ENCODE measurements at places on chromosomes 2 and 18.
A peak's percentile ranks its signal among the peaks of the same experiment; 100 is the strongest.

DNA sequence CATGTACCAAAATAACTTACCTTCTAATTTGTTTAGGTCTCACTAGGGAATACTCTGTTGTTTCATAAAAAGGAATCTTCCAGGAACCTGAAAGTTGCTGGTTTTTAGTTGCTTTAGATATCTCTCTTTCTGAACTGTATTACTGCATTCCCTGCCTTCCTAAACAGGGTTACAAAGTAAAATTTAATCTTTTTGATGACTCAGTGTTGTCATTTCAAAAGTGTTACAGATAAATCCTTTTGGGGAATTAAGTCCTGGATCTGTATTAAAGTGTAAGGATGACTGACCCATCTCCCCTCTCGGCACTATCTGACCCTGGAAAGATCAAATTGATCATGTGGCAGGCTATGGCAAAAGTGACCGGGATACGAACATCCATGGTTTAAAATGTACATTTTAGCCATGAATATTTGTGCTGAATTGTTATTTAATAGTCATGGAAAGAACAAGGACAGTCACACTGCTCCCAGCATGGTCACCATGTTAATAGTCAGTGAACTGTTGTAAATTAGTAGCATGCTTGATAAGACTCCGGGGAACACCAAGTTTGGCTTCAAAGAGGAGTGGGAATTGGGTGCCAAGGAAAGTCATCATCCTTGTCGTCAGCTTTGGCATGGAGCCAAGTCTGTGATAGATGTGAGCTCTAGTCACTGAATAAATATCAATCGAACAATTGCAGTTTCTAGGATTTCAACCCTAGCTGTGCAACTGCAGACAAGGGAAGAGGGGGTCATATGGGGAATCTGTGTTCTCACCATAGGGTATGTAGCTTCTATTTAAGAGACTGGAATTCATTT lies 4.2 kb downstream of the PLEKHA3 start:
- DNase-seq, result no peak

DNA sequence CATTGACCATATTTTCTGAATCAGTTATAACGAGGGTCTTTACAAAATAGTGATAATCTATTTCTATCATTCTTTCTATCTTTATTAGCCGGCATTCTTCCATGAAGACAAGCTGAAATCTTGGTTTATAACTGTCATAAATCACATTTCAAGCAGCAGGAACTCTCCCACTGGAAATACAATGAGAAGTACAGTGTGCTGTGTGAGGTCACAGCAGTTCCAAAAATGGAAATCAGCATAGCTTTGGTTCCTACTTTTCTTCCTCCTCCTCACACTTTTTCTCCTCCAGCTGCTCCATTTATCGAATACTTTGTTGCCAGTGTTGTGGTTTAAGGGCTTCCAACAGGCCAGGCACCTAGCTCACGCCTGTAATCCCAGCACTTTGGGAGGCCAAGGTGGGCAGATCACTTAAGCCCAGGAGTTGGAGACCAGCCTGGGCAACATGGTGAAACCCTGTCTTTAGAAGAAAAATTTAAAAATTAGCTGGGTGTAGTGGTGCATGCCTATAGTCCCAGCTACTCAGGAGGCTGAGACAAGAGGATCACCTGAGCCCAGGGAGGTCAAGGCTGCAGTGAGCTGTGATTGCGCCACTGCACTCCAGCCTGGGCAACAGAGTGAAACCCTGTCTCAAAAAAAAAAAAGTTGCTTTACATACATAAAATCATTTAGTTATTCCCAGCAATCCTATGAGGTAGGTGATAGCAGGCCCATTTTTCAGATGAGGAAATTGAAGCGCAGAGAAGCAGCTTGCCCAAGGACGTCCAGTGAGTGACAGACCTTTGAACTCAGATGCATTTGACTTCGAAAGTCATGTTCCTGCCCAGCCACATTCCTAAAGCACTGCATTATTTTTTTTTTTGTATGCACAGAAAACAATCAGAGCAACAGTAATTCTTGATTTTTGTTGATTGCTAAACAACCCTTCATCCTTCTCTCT lies 34.0 kb upstream of the GPR55 start:
- DNase-seq, result no peak

- DNase-seq, result no peak
Measured at GRCh38 chr2:184463866-184464248, 134.5 kb upstream of the ZNF804A start.

DNA sequence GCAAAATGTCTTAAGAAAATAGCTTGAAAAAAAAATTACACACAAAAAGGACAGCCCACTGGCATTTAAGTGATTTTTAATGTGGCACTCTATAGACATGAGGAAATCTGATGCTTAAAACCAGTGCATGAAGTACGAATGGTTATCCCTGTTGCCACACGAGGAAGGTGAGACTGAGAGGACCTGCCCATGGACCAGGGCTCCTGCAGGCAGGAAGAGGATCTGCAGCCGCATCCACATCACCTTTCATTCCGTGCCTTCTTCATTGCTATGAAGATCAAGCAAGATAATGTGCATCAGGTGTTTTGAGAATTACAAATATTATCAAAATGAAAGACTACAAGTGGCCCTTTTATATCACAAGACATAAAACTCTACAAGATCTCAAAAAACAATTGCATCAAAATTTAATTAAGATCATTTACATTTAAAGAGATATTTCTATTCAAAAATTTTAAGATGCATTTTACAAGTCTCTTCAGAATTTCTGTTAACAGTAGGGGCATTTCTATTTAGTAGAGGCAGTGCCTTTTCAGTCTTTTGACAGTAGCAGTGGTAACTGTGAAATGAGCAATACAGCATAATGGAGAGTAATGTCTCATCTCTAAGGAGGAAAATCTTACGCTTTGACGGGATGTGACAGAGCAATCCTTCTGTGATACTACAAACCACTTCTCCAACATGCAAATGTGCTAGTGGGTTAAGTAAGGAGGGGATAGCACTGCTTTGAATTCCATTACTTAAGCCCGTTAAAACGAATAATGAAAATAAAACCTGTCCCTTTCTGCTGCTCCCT lies 83.4 kb downstream of the SLC5A7 start:
- no peak for DNase-seq

- DNase-seq, result peak; percentile 36
Measured at GRCh38 chr2:232611559-232612218, 21.7 kb upstream of the EFHD1 start.

- no peak for DNase-seq
Measured at GRCh38 chr2:223995569-223995968, 38.3 kb downstream of the MRPL44 start.

DNA sequence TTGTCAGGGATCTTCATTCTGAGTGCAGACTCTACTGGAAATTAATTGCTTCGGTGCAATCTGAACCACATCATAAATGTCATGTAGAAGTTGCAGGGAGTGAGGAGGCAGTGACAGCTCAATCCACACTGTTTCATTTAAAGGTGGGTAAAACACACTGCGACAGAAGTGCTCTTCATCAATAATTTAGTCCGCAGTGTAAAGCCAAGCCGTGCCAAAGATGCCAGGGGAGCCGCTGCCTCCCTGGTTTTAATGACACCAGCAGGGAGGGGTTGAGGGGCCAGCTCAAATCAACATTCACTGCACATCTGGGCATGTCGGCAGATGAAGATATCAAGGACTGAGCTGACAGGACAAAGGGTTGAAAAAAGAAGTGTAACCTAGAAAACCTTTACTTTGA lies 305.7 kb upstream of the VRK2 start:
- DNase-seq, result no peak

- DNase-seq, result no peak
Measured at GRCh38 chr2:223357076-223357475, 245.1 kb downstream of the SCG2 start.

DNA sequence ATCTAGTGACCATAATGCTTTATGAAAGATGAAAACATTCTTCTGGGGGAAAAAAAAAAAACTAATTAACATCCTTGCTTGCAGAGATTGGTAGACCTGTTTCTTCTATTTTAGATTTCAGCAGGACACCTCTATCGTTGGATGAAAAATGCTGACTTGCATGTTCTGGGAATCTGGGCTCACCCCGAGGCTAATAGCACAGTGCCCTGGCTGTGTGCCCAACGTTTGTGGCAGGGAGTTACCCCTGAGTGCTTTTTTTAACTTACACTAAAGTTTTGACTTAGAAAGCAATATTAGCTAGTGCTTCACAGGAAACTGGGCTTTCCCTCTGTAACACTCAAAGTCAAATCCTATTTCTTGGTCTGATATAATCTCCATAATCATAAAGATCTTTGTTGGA lies 233.2 kb downstream of the SLC8A1 start:
- DNase-seq, result peak; percentile 97

- DNase-seq, result peak; percentile 73
Measured at GRCh38 chr18:39799006-39799405, 2156.0 kb upstream of the PIK3C3 start.

DNA sequence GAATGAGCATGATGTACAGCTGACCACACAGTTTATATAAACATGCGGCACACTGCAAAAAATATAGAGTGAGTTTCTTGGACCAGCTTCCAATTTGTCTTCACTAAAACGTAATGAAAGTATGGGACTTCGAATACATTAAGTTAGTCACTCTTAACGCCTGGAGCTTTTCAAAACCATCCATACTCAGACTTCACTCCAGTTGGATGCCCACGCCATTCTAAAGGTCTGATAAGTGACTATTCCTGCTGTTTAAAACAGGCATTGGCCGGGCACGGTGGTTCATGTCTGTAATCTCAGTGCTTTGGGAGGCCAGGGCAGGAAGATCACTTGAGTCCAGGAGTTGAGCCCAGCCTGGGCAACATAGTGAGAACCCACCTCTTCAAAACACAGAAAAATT lies 84.6 kb downstream of the MYL12B start:
- DNase-seq, result no peak

- no peak for DNase-seq
Measured at GRCh38 chr2:143300536-143300935, 171.3 kb downstream of the ARHGAP15 start.

- no peak for DNase-seq
Measured at GRCh38 chr2:129661935-129662334, 317.5 kb upstream of the RAB6C start.

- no peak for DNase-seq
Measured at GRCh38 chr2:43159797-43160196, 66.6 kb downstream of the ZFP36L2 start.

DNA sequence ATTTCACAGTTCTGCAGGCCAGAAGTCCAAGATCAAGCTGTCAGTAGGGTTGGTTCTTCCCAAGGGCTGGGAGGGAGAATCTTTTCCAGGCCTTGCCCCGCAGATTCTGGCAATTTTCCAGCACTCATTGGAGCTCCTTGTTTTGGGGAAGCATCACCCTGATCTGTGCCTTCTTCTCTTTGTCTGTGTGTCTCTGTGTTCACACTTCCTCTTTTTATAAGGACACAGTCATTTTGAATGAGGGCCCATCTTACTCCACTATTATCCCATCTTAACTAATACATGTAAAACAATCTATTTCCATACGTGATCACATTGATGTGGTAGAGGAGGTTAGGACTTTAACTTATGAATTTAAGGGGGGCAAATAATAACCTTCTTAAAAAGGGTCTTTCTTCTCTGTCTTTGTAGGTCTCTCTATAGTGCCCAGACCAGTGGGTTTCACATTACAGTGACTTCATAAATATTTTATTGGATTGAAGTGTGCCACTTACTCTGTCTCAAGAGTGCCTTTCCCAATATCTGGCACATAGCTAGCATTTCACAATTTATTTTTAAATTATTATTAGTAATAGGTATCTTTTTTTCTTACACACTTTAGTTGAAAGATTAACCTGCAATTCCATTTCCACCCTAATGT lies 68.9 kb upstream of the CBLN2 start:
- DNase-seq, result no peak

DNA sequence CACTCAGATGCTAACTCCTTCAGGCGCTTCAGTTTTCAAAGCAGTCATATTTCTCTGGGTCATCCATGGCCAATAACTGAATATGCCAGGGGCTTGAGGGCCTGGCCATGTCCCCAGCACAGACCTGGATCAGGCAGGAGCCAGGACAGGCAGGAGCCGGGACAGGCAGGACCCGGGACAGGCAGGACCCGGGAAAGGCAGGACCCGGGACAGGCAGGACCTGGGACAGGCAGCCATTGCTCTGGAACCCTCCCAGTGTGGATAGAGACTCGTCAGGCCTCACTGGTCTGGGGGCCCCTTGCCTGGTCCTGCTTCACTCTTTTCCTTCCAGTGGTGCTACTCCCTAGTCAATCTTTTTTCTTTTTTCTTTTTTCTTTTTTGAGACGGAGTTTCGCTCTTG lies 117.5 kb upstream of the TEX51 start:
- DNase-seq, result no peak

DNA sequence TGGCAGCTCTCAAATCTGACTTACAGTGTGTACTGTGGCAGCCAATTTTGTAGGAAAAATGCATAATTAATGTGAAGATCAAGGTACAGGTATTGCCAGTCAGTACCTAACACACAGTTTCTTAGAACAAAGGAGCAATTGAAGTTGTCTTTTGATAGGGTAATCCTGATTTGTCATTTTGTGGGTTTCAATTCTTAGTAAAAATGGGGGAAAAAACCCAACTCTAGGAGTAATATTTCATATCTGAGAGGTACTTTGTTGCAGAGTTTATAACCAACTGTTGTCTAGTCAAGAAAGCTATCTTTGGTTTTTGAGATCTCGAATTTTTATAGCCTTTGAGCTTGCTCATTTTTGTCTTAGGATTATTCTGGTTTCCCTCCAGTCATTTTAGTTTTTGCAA lies 16.1 kb downstream of the SPATS2L start:
- DNase-seq, result no peak

DNA sequence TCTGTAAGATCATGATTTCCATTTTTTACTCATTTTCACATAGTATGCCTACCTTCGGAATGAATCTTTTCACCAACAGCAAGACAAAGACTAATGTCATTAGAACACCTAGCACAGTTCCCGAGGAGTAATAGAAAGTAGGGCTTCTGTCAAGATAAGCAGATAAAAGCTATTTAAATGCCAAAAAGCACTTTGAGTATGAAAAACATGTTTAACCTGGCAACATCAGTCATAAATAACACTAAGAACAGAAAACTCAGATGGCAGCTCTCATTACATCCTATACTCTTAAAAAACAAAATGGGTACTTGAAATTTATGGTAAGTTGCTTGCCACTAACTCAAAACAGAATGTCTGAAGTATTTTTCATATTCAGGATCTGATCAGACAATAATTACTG lies 17.1 kb downstream of the NEMP2 start:
- DNase-seq, result no peak

DNA sequence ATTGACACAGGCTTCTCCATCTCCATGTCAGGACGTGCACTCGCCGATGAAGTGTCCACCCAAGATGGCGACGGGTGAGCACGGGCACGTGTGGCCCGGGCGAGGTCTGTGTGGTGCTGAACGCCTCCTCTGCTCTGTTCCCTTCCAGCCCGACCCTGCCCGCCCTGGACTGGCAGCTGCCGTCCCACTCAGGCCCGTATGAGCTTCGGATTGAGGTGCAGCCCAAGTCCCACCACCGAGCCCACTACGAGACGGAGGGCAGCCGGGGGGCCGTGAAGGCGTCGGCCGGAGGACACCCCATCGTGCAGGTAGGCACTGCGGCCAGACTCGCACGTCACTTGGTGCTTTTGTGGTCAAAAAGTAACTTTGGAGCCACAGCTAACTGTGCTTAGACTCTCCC lies 37.7 kb downstream of the NFATC1 start:
- no peak for DNase-seq

All from RPMI8226 (cell line).